ENCODE measurements at places on chromosomes 4 and X.
A peak's percentile ranks its signal among the peaks of the same experiment; 100 is the strongest.

DNA sequence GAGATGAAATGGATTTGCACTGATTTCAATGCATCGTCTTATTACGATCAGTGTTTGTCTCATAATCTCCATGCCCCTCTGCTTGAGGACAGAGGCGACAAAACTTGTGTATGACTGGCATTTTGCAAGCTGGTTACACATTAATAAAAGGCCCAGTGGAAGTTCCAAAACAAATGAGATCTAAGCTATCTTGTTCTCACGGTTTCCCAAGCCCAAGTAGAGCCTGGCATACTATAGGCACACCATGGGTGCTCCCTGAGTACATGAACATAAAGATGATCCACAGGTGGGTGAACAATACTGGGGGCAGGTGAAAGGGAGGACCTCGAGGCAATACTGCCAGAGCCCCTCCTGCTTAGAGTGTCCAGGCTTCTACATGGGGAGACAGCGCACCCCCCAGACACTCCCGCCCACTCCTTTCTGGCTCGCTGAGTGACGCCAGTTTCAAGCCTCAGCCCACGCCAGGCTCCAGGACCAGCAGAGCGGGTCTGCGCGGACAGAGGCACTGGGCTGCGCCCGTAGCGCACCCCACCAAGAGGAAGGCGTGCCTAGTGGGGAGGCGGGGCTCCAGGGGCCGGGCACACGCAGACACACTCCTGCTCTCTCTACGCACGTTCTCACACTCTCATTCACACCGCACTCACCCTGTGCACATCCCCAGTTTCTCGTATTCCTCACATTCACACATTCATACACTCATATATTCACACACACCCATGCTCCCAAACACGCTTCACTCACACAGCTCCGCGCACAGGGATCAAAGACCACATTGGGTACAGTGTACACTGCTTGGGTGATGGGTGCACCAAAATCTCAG, 8.9 kb upstream of the GSX2 start:
- peak; percentile 60 for DNase-seq

GRCh38 chr4:60034361-60034760, 1165.8 kb upstream of the ADGRL3 start:
- DNase-seq, result no peak

DNA sequence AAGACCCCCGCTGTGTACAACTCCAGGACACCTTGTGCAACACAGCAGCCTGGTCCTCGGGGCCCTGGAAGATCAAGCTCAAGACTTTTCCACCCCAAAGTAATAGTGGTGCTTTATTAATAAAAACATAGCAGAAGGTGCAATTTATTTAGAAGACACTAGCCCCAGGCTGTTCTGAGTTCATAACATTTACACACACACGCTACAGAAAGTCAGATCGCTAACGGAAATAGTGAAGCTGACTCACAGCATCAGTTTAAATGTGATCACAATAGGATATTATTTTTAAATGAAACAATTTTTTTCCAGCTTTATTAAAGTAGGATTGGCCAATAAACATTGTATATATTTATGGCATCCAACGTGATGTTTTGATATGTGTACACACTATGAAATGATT, 141.0 kb downstream of the STK32B start:
- no peak for DNase-seq

DNA sequence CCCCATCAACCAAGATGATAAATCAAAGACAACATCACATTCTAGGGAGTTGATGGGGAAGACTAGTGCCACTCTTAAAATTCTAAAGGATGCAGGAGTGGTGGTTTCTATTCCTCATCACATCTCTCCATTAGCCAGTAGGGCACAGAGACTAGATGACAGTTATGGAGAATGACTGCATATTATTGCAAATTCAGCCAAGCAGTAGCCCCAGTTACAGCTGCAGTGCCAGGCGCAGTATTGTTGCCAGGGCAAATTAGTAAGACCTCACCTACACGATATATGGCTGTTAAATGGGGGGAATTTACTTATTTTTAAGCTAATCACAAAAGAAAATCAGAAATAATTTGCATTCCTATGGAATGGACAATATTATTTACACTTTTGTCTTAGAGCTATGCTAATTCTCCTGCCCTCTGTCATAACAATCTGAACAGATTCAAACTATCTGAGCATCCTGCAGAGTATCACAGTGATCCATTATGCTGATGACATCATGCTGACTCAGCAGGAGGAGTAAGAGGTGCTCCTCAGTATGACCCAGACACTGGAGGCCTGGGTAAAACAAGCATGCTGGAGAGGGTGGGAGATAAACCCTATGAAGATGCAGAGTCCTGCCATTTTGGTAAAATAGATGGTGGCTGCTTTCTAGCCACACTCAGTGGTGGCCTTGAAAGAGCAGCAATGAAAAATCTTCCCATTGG, 24.7 kb downstream of the ETNPPL start:
- no peak for DNase-seq

DNA sequence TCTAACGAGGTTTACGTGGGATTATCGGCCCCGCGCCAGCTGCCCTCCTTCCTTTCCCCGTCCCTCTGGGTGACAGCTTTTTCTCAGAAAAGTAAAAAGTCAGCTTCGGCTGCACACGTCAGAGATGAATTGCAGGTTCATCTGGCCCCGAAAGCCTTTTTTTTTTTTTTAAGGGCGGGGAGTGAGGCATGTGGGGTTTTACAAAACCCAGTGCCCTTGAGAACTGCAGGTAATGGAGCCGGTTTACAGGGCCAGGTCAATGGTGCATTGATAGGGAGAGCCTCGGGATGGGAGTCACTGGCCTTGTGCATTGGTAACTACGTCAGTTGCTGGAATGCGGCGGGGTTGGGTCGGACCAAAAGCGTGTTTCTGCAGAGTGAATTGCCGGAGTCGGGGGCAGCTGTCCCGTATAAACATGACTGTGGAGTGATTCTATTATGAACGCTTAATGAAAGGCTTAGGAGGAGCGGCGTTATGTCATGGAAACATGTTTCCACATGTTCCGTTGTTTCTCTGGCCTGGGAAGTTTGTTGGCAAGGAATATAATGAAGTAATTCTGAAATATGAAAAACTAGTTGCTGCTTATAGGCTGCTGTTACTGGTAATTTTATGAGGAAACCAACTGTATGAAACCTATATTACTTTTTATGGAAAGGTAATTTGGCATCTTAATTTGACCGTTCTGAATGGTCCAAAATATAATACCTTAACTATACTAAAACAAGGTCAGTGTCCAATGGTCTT, 1.1 kb downstream of the HSPA4L start:
- DNase-seq, result peak; percentile 40

DNA sequence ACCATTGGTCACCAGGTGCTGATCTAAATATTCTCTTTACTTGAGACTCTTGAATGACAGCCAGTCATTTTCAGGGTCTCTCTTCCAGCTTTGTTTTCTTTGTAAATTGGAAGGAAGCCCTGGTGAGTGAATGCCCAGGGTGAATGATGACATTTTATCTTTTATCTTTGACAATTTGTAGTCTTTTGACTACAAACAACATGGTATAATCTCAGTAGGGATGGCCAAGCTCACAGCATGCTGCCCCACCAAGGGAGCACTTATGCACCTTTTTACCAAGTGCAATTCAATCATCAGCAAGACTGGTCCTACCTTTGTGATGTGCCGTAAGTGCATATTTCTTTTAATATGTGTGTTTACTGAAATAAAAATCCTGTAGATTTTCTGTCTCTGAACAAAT, 5.7 kb downstream of the AFM start:
- no peak for DNase-seq

- DNase-seq, result no peak
Measured at GRCh38 chr4:102817021-102817605, 10.2 kb downstream of the UBE2D3 start.

DNA sequence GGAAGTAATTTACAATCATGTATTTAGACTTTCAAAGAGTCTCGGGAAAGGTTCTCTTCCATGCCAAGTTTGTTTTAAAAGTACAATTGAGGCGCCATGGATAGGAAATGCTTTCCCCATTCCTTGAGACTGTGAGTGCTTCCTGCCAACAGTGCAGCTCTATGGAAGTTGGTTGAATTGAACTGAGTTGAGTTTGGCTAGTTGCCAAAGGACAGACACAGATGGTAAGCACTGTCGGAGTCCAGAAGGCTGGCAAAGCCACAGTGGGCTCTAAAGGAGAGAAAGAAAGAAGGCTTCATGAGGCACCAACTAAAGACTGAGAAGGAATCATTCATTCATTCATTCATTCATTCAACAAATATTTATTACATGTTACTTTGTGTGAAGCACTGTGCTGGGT, 4.3 kb upstream of the KCNE5 start:
- no peak for DNase-seq

- DNase-seq, result no peak
Measured at GRCh38 chr4:76203541-76203940, 10.1 kb downstream of the SCARB2 start.

DNA sequence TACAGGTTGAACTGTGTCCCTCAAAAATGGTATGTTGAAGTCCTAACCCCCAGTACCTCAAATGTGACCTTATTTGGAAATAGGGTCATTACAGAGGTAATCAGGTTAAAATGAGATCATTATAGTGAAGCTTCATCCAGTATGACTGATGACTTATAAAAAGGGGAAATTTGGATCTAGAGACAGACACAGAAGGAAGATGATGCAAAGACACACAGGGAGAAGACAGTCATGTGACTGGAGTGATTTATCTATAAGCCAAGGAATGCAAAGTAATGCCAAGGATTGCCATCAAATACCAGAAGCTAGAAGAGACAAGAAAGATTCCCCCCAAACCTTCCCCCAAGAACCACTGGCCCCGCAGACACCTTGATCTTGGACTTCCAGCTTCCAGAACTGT, 155.2 kb downstream of the RBMX2 start:
- no peak for DNase-seq

GRCh38 chr4:173698557-173699262, 168.7 kb upstream of the HAND2 start:
- DNase-seq, result no peak

DNA sequence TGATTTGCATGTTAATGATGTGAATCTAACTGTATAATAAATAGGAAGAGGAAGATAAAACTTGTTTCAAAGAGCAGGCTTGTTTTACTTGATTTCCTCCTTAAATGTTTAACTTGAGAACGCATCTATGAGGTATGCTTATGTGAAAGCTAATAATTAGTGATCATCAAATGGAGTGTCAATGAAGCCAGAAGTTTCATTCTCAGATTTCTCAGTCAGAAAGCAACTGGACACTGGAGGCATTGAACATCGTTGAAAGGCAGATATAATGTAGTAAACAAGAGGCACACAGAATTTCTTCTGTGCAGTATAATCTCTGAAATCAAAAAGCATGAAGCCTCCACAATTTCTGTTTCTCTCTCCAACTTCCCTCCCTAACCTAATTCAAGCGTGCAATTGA, 672.9 kb downstream of the ADGRL3 start:
- DNase-seq, result no peak

DNA sequence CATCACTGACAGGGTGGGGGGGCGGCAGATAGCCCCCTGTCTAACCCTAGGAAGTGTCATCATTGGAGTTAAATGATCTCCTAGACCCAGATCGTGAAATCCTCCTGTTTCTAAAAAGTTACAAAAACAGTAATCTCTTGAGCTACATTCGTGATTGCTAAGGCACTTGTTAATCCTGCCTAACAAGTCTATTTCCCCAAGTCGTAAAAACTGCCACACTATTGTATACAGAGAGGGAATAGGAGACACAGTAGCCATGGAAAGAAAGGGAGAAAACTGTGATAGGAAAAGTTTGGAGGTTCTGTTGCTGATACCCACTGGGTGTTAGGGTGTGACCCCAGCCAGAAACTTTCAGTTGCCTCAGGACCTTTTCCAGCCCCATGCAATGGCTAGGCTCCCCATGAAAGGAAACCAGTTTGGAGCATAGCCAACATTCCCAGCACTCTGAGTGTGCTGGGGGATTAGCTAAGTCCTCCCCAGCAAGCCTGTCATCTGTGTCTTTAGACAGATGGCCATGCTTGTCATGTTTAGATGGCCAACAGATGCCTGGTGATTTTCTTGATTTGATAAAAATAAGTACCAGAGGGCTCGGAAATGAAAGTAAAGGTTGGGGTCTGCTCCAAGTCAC, 63.3 kb upstream of the ANXA10 start:
- DNase-seq, result no peak

DNA sequence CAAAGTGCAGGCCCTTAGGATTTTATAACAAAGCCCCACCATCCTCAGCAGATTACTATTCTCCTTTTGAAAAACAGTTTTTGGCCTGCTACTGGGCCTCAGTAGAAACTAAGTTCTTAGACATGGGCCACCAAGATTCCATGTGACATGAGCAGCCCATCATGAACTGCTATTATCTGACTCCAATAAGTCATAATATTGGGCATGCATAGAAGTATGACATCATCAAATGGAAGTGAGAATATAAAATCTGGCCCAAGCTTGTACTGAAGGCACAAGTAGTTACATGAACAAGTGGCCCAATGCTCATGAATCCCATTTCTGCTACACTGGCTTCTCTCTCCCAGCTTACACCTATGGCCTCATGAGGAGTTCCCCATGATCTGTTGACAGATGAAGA, 404.8 kb downstream of the EPHA5 start:
- DNase-seq, result no peak

GRCh38 chr4:24181005-24181404, 291.2 kb upstream of the PPARGC1A start:
- DNase-seq, result no peak

GRCh38 chr4:155735496-155735895, 23.3 kb upstream of the GUCY1B1 start:
- DNase-seq, result no peak
